ENCODE measurements at places on chromosomes 2 and 18. TPM values are rescaled to one million over a fixed set of nuclear protein-coding genes. Genes with fewer than 3 reads are reported as not detected.

The GCKR gene
- not detected for total RNA-seq

GRCh38 chr2:111905990-111906735, 7.8 kb downstream of the MERTK start:
- no peak for DNase-seq
- H3K27ac ChIP-seq: no peak overlapping the region
- H3K4me1 ChIP-seq: peaks cover 20% of the 10 kb centered on the region

DNA sequence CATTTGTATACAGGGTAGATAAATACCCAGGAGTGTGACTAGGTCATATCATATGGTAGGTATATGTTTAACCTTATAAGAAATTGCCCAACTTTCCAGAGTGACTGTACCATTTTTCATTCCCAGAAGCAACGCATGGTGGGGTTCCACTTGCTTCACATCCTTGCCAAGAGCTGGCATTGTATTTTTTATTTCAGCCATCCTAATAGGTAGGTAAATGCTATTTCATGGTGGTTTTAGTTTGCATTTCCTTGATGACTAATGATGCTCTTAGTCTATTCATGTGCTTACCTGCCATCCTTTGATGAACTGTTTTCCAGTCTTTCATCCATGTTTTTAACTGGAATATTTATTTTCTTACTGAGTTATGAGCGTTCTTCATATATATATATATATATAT, 51.9 kb downstream of the MAP4K3 start:
- no peak for DNase-seq
- H3K4me1 ChIP-seq: peaks cover 10% of the 10 kb centered on the region
- no peak overlapping the region for H3K27ac ChIP-seq
- H3K27me3 ChIP-seq: no peaks in the 10 kb centered on the region
- no peak overlapping the region for H3K4me3 ChIP-seq

- H3K36me3 ChIP-seq: peaks cover 78% of the 10 kb centered on the region
- no peak overlapping the region for H3K27ac ChIP-seq
- no peak for DNase-seq
- peaks cover 8% of the 10 kb centered on the region for H3K4me1 ChIP-seq
- no peak overlapping the region for H3K4me3 ChIP-seq
- H3K27me3 ChIP-seq: no peaks in the 10 kb centered on the region
Measured at GRCh38 chr18:23568281-23569138, 17.8 kb downstream of the NPC1 start.

GRCh38 chr18:67695684-67696083, 179.2 kb upstream of the DSEL start:
- no peak for DNase-seq
- H3K27ac ChIP-seq: no peak overlapping the region
- H3K4me1 ChIP-seq: no peaks in the 10 kb centered on the region
